ENCODE measurements at places on chromosomes 12 and 14.

DNA sequence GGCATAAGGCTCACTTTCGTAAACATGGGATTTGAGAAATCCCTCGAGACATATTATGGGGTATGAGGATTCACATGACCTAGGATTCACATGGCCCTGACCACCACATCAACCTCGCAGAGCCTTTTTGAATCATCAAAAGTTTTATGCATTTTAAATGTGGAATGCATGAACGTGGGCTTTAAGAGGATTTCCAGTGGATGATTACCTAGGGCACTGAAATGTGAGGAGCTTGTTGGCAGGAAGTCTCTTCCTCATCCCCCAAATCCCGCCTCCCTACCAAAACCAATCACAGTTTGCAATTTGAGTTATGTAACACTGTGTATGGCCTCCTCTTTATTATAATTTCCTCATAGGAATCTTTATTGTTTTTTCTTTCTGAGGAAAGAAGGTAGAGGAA, 659.6 kb upstream of the TBX3 start:
- DNase-seq = no peak

DNA sequence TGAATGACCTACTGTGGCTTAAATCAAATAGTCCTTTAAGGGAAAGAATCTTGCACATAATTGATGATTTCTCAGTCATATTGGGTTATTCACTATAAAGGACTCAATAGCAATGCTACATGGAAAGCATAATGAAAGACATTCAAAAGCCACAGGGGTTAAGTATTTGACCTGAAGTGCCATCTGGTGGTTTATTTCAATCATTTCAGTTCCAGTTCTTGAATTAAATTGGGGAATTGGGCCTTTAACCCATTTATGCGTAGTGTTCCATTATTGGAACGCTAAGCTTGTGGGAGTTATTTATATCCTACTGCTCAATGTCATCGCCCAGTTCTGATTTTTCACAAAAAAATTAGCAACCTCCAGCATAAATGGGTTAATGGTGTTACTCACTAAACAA, 41.3 kb upstream of the C12orf71 start:
- DNase-seq = no peak

DNA sequence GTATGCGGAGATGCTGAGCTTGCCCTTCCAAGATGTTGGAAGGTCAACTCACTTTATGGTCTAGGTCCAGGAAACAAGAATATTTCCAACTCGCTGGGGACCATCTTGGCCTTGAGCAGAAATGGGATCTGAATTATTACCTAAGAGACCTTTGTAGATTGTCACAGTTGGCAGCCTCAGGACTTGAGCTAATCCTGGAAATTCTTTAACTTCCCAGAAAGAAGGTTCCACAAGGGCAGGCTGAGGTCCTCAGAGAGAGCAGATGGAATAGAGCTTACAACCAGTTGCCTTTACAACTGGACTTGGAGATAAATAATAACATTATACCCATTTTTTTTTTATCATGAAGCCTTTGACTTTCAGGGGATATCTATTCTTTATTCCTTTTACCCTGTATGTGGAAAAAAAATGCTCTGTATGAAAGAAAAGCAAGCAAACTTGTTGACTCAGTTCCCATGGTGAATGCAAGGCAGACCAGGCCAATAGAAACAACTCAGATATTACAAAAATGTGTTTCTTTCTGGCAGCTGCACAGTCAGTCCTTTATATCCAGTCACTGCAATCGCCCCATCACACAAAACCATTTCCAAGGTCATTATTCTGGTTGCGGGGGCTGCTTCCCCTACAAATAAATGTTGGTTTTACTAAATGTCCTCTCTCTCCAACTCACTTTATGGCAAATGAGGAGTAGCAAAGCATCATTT, 401.4 kb downstream of the ZFP36L1 start:
- peak; percentile 16 for DNase-seq

- no peak for DNase-seq
Measured at GRCh38 chr14:80586131-80586530, 355.4 kb downstream of the CEP128 start.

- no peak for DNase-seq
Measured at GRCh38 chr14:89007906-89008305, 183.5 kb downstream of the TTC8 start.

- no peak for DNase-seq
Measured at GRCh38 chr12:129310346-129310745, 457.1 kb downstream of the GLT1D1 start.

DNA sequence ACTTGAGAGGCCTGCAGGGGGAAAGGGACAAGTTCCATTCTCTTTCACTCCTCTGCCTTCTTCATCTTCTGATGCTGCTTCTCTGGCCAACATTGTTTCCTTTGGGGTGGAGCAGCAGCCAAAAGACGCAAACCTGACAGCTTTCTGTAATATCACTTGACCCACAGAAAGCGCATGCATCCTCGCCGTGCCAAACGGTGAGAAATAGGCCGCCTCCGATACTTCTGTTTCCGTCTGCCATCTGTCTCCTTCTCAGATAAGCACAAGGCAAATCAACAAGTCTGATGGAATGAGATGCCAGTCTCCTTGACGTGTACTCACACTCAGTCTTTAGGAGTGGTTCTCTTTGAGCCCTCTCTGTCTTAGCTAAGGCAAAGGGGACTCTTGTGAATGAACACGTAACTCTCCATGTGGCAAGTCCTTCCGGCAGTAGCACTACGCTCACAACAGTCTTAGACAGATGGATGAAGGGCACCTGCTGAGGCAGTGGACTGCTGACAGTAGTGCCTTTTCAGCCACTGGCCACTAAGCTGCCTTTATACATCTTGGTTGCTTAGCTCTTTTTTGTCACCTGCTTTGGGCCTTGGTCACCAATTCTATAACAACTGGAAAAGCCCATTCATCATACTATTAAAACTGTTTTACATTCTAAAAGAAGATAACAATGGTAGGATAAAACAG, 214.1 kb downstream of the FBXL14 start:
- no peak for DNase-seq

DNA sequence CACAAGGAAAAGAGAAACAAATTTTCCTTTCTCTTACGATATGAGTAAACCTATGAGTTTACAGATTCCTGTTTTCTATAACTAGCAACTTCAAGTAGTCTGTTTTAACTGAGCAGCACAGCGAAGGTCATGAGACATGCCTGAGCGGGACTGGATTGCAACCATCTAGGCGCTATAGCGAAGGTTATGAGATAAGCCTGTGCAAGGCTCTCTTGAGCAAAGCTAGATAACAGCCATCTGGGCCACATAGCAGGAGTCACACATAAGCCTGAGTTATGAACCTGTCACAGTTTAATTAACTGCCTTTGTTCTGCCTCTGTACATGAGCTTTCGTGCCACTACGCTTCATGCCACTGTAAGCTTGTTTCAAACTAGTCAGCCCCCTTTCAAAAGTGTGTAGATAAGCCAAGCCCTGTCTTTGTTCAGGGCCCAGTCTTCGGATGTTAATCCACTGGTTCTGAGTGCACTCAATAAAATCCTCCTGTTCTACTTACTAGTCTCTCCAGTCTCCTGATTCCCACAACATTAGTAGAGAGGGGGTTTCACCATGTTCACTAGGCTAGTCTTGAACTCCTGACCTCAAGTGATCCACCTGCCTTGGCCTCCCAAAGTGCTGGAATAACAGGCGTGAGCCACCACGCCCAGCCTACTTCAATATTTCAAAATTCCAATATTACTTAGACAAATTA, 47.1 kb downstream of the SEC23A start:
- no peak for DNase-seq
